RPMI7951 (cell line): ENCODE measurements at places on chromosomes 3 and 15. TPM values are rescaled to one million over a fixed set of nuclear protein-coding genes. Genes with fewer than 3 reads are reported as not detected.

- no peak for DNase-seq
Measured at GRCh38 chr15:65960586-65960985, 91.3 kb downstream of the RAB11A start.

GASK1A gene
- not detected in 2 replicates for total RNA-seq

EFCAB12 gene
- 0.20 TPM in 1 of 2 replicates, not detected in the other for total RNA-seq

GRCh38 chr15:99704444-99704838 lies 28.8 kb downstream of the LYSMD4 start:
- DNase-seq = peak; percentile 81

DNA sequence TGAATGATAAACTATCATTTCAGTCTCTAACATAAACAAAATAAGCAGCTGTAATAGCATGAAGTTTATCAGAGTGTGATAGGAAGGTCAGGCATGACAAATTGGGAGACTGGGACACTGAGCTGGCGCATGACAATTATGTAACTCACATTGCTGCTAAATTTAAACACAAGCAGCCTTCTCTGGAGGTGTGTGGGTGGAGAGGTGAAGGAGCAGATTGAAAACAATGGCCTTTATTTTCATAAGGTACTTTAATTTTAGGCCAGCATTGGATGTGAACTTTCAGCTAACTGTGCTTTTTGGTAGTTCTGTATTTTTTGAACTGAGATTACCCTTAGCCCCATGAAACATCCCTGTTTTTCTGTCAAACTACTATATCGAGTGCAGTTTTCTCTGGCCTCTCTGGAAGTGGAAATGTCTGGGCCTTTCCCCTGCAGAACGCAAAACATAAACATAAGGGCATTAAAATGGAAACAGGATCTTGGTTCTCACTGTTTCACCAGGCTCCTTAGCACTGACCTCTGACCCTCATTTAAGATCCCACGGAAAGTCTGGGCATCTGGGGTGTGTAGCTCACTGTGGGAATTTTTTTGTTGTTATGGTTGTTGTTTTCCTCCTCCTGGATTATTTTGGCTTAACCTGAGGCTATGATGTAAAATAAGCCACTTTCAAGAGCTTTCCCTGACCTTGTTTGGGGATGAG lies 160.1 kb upstream of the DPH6 start:
- peak; percentile 50 for DNase-seq

DNA sequence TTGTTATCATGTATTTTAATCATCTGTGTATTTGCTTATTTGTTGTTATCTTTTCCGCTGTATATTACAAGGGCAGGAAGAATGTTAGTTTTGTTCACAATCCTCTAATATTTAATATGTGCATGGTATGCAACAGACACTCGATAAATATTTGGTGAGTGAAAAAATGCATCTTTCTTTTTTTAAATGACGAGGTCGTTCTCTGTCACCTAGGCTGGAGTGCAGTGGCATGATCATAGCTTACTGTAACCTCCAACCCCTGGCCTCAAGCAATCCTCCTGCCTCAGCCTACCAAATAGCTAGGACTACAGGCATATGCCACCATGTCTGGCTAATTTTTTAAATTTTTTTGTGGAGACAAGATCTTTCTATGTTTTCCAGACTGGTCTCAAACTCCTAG lies 66.2 kb downstream of the MITF start:
- no peak for DNase-seq

GRCh38 chr15:45641999-45642932 lies 7.4 kb downstream of the SQOR start:
- peak; percentile 71 for DNase-seq
